Stromal cell of bone marrow (primary cell): ENCODE measurements at places on chromosomes 16 and 17.
A peak's percentile ranks its signal among the peaks of the same experiment; 100 is the strongest.

DNA sequence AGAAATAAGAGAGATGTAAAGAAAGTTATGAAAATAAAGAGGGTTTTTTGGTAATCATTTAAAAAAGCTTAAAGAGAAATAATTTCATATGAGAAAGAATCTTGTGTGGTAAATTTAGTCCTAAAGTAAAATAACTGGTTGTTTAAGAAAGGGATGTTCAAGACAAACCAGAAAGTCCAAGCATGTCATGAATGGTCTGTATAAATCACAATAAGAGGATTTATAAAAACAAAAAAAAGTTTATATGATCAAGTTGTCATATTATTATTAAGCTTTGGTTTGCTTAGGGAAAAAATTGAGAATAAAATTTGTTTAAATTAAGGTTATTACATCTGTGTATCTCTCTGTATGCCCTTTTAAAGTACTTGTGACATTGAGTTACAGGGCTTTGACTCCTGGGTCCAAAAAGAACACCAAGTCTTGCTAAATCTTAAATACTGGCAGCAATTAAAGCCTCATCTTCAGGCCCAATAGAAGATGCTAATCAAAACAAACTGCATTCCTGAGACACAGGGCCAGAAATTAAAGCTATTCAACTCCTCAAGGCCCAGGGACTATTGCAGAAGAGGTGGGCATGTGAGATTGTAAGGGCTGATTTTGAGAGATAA is 15.6 kb upstream of the TRIM25 start:
- no peak for DNase-seq

DNA sequence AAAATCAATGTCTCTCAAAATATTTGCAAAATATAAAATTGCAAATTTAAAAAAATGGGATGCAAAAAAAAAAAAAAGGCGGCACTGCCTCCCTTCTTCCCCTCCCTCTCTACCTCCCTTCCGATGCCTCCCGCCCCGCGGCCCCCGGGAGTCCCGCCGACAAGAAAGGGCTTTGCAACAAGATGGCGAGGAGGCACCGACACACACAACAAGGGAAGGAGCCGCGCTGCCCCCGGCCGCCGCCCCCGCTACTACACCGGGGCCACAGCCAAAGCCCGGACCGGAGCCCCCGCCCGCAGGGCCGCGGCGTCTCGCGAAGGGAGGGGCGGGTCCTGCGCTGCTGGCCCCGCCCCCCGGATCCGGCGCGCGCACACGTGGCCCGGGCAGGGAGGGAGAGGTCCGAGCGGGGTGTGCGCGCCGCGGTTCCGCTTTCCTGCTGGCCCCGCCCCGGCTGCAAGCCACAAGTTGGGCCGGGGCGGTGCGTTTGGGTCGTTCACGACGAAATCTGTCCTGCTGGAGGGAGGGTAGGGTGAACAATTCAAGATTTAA is at the start of gene MNT:
Gene MNT, minus strand, starts transcription at position 184 of the 549 bp plus-strand sequence. CDS start 348 bp downstream, outside the sequence.
- peak; percentile 87 for DNase-seq

DNA sequence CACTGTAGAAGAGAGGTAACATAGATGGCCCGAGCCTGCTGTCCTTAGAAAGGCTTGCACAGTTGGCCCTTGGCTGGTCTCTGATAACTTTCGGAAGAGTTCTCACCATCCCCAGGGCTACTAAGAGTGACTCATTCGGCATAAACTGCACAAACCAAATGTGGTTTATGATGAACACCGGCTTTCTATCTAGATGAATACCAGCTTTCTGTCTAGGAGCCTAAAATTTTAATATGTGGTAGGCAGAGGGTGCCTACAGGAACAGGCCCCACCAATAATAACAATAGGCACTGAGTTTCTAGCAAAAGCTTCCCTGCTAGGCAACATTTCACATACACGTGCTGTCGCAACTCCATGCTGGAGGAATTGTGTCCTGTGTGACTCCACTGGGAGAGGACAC is 15.4 kb downstream of the CNOT1 start:
- peak; percentile 56 for DNase-seq

- no peak for DNase-seq
These were observed 14.2 kb upstream of the PEMT start for GRCh38 chr17:17605729-17606088.

DNA sequence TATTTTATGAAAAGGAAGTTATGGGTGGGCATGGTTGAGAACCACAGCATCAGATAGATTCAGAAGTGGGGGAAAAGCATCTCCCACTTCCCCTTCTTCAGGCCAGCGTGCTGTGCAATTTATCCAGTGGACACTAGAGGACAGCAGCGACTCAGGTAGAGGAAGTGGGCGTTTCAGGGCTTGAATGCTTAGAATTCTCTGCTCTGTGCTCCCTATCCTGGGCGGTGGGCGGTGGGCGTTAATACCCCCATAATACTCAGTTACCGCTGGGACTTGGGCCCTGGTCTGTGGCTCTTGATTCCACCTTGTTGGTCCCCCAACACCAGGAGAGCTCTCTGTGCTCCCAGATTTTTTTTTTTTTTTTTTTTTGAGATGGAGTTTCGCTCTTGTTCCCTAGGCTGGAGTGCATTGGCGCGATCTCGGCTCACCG is 3.7 kb upstream of the LYZL6 start:
- no peak for DNase-seq

GRCh38 chr17:79836510-79836971 is 2.7 kb downstream of the CBX4 start:
- no peak for DNase-seq

DNA sequence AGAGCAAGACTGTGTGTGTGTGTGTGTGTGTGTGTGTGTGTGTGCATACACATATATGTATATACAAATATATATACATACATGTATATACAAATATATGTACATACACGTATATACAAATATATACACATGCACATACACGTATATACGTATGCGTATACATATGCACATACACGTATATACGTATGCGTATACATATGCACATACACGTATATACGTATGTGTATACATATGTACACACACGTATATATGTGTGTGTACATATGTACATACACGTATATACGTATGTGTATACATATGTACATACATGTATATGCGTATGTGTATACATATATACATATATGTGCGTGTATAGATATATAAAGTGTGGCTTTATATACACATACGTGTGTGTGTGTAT is 31.4 kb downstream of the SPHK1 start:
- no peak for DNase-seq

- DNase-seq, result no peak
These were observed 99.5 kb downstream of the CHD9NB start for GRCh38 chr16:52953215-52953614.

DNA sequence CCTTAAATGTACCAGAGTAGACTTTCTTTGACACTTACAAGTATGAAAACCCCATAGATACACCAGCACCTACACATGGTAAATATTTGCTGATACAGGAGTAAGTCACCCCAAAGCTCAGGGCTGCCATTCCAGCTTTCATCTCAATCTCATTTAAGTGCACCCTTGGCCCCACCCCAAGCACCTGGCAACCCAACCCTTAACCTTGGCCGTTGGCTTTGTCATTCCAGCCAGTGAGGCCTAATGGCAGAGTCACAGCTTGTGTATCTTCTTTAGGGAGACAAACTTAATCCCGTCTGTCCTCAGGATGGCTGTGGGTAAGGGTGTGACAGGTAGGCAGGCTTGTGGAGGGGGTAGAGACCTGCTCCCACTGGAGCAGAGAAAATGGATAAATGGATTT is 31.5 kb upstream of the TMEM220 start:
- no peak for DNase-seq

GRCh38 chr17:5545051-5545987 is 39.0 kb downstream of the NLRP1 start:
- no peak for DNase-seq

DNA sequence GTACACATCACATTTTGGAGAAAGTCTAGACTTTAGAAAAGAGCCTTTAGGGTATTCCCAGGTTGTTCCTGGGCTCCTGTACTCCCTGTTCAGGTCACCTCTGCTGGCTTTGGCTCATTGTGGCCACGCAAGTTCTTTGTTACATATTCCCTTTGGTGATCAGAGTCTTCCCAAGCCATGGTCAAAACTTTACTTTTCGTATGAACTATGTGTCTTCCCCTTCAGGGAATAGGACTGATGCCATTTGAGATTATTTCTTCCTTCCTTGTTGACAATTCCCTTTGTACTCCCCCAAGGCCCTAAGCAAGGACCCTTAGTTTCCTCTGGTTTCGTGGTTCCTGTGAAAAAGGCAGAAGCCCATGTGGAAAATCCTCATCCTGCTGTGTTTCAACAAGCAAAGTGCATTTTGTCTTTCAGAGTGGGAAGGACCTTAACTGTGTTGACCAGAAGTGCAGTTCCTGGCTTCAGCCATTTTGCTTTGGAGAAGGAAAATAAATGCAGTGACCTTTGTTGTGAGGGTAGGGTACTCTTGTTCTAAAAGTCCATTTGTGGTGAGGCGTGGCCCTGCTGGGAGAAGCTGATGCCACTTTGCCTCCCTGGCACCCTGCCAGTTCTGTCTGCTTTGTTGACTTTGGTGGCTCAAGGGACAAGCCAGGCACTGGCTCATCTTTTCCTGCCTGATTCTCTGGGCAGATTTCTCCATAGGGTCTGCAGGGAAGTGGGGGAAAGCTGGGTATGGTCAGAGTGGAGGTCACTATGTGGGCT is 55.1 kb downstream of the ZNRF1 start:
- no peak for DNase-seq

- no peak for DNase-seq
These were observed 204.1 kb downstream of the COPRS start for GRCh38 chr17:31654936-31655335.

GRCh38 chr17:9204637-9205329 is 183.5 kb downstream of the NTN1 start:
- no peak for DNase-seq

DNA sequence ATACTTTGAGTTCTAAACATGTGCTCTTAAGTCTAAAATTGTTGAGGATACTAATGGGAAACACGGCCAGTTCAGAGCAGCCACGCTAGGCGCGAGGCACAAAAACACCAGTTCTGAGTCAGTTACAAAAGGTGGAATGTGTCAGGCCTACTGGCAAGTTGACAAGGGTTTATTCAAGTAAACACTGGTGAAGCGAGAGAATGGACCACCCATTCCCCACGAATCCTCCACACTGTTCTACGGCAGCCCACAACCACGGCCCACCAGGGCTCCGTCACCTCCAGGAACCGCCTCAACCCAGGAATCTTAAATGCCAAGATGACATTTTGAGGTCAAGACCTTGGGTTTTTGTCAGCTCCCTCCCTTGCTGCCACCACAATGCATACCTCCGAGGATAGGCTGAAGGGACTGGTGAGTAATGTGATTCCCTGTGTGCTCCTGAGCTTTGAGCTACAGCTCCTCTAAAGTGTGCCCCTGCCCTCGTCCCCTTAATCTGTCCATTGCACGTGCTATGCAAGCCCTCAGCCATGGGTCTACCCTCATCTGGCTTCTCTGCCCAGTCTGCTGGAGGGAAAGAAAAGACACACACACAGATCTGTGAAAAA is 28.5 kb upstream of the TRAP1 start:
- no peak for DNase-seq

DNA sequence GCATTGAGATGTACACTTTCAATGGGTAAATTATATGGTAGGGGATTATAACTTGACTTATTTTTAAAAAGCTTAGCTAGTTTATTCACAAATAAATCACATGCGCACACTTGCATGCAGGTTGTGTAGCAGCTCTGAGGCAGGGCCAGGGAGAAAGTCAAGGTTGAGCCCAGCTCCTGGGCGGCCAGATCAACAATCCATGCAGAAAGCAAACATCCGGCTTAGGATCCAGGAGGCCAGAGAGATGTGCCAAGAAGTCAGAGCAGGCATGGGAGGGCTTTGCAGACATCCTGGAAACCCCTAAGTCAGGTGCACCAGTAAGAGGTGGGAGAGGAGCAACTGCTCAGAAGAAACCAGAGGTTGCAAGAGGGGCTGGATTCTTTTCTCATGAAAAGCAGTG is 186.5 kb downstream of the AXIN2 start:
- DNase-seq, result no peak

DNA sequence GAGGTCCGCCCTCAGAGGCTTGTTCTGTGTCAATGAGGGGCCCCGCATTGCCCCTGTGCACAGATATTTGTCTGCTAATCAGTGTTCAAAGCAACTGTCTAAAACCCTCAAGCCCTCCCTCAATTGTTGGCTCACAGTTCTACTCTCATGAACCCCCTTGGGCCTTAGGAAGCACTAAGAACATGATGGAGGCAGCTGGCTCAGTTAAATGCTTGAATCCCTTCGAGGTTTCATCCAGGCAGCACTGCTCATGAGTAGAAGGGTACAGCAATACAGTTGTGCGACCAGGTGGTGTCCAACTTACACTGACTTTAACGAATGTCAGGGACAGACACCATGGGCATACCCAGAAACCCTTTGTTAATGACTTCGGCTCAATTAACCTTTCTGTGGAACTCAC is 89.2 kb upstream of the WSCD1 start:
- no peak for DNase-seq

- DNase-seq, result no peak
These were observed 5.8 kb downstream of the TBX4 start for GRCh38 chr17:61458000-61458399.

GRCh38 chr16:17469011-17469740 is 1.6 kb downstream of the XYLT1 start:
- DNase-seq, result peak; percentile 56

- DNase-seq, result peak; percentile 43
These were observed 6.8 kb downstream of the MYO1C start for GRCh38 chr17:1485423-1486376.

DNA sequence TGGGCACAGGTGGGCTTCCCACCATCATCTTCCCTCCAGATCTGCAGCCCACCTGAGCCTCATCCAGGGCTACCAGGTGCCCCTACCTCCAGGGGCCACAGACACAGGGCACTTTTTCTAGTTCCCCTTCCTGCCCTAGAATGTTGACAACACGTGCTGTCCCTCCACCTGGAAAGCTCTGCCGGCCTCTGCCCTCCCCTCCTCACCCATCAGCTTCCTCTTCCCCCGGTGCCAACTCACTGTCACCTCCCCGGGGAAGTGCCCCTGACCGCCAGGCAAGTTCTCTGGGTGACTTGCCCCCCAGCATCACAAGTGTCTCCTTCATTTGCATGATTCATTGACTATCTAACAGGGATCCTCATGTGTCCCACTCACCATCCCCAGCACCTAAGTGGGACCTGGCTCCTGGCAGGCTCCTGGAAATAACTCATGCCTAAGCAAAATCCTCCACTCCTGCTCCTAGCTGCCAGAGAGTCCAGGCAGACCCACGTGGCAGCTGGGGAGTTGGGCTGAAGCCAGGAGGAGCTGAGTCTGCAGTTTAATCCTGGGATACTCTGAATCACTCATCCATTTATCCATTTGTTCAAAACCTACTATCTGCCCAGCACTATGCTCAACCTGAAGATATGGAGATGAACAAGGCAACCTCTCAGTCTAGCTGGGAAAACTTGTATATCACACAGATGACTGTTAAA is 304.4 kb downstream of the FOXL1 start:
- peak; percentile 80 for DNase-seq

- DNase-seq, result no peak
These were observed 71.3 kb downstream of the SRCIN1 start for GRCh38 chr17:38534498-38534885.
